ENCODE measurements at places on chromosomes 11 and 22.

GRCh38 chr11:17558025-17558780 is 11.1 kb downstream of the OTOG start:
- DNase-seq, result no peak

GRCh38 chr11:129023968-129024676 is 81.5 kb upstream of the TP53AIP1 start:
- DNase-seq, result no peak

- DNase-seq, result no peak
Measured at GRCh38 chr11:55503449-55503848, 50.8 kb upstream of the OR4C15 start.

DNA sequence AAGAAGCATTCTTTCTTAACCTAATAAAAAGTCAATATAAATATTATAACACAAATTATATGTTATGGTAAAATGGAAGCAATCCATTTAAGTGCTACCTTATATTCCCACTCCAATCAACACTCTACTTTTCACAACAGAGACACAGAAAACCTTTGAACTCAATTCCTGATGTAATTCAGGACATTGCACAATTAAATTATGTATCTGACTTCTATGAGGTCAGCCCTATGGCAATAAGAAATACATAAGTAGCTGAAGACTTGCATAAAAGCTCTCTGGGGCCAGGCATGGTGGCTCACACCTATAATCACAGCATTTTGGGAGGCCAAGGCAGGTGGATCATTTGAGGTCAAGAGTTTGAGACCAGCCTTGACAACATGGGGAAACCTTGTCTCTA is 6.8 kb downstream of the OR4D10 start:
- DNase-seq, result no peak

- no peak for DNase-seq
Measured at GRCh38 chr11:2686360-2687222, 13.2 kb downstream of the KCNQ1OT1 start.

DNA sequence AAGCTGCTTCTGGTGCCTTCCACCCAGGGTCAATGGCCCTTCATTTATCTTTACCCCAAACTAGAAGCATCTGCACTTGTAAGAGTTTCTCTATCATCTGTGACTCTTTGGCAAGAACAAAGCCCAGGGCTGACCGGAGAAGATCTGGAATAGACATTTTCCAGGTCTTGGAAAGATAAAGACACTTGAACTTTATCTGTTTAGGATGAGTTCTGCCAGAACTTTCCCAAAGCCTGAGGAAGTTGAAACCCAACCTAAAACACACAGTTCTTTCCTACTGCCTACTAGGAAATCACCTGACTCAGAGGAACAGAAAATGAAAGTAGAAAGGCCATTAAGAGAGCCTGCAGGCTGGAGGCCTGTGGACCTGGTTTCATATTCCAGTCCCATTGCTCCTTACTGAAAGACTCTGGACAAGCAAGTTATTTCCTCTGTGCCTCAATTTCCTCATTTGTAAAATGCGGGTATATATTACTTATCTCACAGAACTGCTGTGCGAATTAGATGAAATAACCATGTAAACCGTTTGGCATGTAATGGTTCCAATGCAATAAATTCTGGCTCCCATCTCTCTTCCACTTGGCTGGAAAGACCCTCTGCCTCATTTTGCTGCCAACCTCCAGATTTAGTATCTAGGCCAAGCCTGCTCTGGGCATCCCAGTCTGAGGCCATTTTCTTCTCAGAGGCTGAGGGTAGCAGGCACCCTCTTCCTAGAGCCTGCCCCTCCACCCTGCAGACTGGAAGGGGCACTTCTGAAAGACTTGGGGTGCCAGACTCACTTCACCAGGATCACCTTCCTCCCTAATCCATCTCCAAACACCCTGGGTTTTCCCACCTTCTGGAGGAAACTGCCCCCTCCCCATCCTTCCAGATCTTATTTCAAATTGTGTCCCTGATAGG is 1.2 kb downstream of the UBE2L6 start:
- DNase-seq, result no peak

DNA sequence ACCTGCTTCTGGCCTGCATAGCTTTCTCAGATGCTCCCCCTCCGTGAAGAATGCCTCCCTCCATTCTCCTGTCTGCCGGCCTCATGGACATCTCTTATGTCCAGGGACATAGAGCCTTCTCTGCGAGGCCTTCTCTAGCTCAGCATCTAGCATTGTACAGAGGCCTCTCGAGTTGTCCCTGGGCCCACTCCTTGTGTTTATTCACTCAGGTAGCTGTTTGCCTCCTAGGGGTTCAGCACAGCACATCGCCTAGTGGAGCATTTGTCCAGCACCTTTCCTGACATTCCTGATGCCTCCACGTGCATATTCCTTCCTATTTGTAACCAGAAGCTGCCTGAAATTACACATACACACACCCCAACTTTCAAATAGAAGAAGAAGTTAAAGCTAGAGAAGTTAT is 101.3 kb downstream of the TBC1D22A start:
- no peak for DNase-seq

- DNase-seq, result no peak
Measured at GRCh38 chr11:22786475-22786874, 43.1 kb downstream of the SVIP start.

- DNase-seq, result no peak
Measured at GRCh38 chr11:19940831-19941230, 219.4 kb downstream of the DBX1 start.

DNA sequence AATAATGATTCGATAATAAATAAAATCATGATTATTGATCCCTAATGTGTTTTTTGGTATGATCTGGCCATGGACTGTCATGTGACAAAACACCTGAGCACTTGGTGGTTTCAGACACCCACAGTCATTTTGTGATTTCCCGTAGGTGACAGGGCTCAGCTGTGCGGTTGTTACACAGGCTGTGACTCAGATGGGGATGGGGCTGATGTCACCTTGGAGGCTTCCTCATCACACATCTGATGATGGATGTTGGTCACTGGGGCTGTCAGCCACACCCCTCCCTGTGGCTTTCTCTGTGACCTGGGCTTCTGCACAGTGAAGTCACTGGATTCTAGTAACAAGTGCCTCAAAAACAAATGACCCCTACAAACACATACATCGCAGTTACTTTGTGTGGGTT is 995.1 kb downstream of the BRD1 start:
- DNase-seq, result no peak

Measured in liver (tissue), 10 donors.